Neural progenitor cell (in vitro differentiated cells): ENCODE measurements at places on chromosomes 12 and 14. TPM values are rescaled to one million over a fixed set of nuclear protein-coding genes. Genes with fewer than 3 reads are reported as not detected.

- no peaks in the 10 kb centered on the region for H3K4me1 ChIP-seq
- no peak overlapping the region for H3K4me3 ChIP-seq
- no peaks in the 10 kb centered on the region for H3K36me3 ChIP-seq
- H3K27ac ChIP-seq, result no peak overlapping the region
Measured at GRCh38 chr14:72303930-72304329, 371.7 kb downstream of the RGS6 start.

DNA sequence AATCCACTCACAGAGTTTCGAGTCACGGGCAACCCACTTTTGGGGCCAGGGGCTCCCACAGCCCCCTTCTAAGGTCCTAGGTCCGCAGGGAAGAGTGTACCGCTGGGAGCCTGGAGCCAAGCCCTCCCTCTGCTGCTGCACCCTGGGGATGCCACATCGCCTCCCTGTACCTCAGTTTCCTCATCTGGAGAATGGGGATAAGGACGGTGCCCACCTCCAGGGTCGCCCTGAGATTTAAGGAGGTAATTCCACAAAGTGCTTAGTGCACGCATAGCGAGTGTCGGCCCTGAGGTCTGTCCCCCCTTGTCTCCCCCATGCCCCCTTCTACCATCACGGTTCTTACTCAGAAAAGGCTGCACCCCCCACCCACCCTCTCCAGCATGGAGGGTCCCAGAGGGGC, 35.5 kb downstream of the NCOR2 start:
- peaks cover 20% of the 10 kb centered on the region for H3K4me1 ChIP-seq
- DNase-seq, result no peak
- H3K4me3 ChIP-seq, result no peak overlapping the region
- H3K27ac ChIP-seq, result no peak overlapping the region

- DNase-seq, result peak; percentile 37
- H3K27me3 ChIP-seq, result no peaks in the 10 kb centered on the region
- H3K27ac ChIP-seq, result peak overlapping the region; percentile 88
- H3K4me3 ChIP-seq, result no peak overlapping the region
Measured at GRCh38 chr12:100993916-100994450, 199.4 kb downstream of the ANO4 start.

GRCh38 chr12:15608941-15609340, 180.2 kb downstream of the EPS8 start:
- no peak for DNase-seq
- H3K4me1 ChIP-seq, result no peaks in the 10 kb centered on the region
- no peak overlapping the region for H3K4me3 ChIP-seq
- no peak overlapping the region for H3K27ac ChIP-seq
- no peaks in the 10 kb centered on the region for H3K27me3 ChIP-seq

DNA sequence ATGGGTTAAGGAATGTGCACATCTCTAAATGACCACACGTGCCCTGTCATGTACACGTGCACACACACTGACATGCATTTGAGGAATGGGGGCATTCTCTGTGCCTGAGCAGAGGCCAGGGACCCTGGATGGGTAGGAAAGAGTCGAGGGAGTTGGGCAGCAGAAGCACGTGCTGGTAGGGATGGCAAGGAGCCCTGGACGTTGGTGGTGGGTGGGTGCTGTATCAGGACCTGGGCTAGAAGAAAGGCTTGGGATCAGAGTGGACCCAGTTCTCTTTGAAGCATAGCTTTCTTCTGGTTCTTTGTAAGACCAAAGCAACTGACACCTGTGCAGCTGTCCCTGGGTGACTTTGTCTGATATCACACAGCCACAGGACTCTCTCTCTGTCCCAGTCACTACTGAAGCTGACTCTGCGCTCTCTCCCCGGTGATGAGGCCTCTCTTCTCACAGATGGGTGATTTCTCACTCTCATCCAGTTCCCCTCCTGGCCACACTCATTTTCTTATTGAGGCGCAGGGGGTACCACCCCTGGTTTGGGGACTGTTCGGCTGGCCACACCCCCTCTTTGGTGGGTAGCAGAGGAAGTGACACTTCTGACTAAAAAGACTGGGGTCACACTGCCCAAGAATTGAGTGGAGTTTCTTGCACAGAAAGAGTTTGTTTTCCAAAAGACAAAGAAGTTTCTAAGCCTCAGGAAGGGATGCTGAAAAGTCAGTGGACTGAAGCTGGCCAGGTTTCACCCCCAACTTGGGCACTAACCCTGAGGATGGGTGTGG, 171.7 kb upstream of the RTL1 start:
- no peak overlapping the region for H3K27ac ChIP-seq
- peaks cover 77% of the 10 kb centered on the region for H3K27me3 ChIP-seq
- DNase-seq, result no peak
- H3K4me1 ChIP-seq, result peaks cover 18% of the 10 kb centered on the region

DNA sequence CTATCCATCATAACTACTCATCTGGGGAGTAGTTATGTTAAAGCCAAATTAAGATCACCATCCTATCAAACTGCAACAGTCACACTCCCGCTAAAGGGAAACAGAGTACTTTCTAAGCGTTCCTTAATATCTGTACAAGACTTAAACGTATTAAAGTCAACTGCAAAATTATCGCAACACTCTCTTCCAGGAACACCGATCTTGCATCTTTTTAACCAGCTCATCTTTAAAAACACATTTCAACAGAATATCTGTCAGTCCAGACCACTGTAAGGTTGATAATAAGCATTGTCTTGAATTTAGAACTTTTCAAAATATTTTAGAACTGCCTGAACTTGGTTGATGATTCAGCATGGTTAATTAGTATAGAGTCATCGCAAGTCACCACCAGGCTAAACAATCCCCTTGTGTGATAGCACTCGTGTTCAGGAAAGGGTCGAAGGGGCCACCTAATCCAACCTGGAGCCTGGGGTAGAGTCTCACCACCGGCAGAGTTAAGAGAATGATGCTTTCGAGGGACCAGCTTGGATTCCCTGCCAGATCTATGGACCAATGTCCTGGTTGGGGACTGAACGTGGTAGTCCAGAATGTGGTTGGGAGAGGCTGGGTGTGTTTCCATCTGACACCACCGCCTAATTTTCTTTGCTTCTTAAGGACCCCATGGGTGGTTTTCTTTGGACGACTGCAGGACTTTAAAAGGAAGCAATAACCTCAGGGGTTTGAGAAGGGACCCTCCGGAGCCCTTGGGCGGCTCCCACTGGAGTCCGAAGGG, 890 bp downstream of the SPTLC2 start:
- H3K36me3 ChIP-seq, result no peaks in the 10 kb centered on the region
- peaks cover 13% of the 10 kb centered on the region for H3K27me3 ChIP-seq
- no peak overlapping the region for H3K27ac ChIP-seq
- peak; percentile 28 for DNase-seq
- peak overlapping the region; percentile 78 for H3K4me3 ChIP-seq

DNA sequence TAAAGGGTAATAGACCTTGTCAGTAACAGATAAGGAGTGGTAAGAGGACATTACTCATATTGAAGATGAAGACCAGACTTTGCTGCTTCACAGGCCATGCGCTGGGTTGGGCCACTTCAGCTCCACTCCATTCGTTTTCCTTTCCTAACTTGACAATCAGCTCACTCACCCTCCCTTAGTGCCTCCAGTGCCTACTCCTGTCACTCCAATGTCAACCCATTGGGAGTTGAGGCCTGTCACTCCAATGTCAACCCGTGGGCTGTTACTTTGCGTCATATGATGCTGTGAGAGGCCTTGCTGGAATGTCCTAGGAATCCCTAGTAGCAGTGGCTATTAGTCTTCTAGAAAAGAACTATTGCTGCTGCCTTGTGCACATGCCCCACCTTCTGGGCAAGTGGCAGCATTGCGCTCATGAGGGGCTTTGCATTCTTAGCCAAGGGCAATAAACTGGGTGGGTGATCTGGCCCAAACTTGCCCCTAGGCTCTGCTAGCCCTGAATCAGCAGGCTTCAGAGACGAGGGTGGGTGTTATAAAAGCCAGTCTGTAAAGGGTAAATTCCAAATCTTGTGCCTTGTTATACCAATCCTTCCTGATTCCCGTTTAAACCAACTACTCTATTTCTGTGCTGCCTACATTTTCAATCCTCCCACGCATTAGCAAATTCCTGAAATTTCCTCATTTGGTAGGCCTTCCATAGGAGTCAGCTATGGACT, 36.1 kb downstream of the BAZ2A start:
- H3K36me3 ChIP-seq, result no peaks in the 10 kb centered on the region
- no peaks in the 10 kb centered on the region for H3K27me3 ChIP-seq
- no peak overlapping the region for H3K4me3 ChIP-seq

GRCh38 chr12:46555406-46555852, 182.9 kb upstream of the SLC38A2 start:
- no peaks in the 10 kb centered on the region for H3K27me3 ChIP-seq
- no peaks in the 10 kb centered on the region for H3K4me1 ChIP-seq
- DNase-seq, result no peak

OR10A7 gene
- not detected in 2 replicates for total RNA-seq

SVOP gene
- 0.12 TPM in 1 of 2 replicates, not detected in the other for total RNA-seq

TAS2R10 gene
- 0.87 and 1.4 TPM in 2 replicates for total RNA-seq

PABPN1 gene
- 264 and 298 TPM in 2 replicates for total RNA-seq
